ENCODE measurements at places on chromosomes 5 and 9. TPM values are rescaled to one million over a fixed set of nuclear protein-coding genes. Genes with fewer than 3 reads are reported as not detected.

RBM27 gene
- total RNA-seq = 13.8 TPM

ACOT12 gene
- not detected for total RNA-seq

KLF9 gene
- 3.0 TPM for total RNA-seq

ARL14EPL gene
- total RNA-seq = 0.35 TPM
